ENCODE measurements at places on chromosomes 12 and 14.
A peak's percentile ranks its signal among the peaks of the same experiment; 100 is the strongest.

DNA sequence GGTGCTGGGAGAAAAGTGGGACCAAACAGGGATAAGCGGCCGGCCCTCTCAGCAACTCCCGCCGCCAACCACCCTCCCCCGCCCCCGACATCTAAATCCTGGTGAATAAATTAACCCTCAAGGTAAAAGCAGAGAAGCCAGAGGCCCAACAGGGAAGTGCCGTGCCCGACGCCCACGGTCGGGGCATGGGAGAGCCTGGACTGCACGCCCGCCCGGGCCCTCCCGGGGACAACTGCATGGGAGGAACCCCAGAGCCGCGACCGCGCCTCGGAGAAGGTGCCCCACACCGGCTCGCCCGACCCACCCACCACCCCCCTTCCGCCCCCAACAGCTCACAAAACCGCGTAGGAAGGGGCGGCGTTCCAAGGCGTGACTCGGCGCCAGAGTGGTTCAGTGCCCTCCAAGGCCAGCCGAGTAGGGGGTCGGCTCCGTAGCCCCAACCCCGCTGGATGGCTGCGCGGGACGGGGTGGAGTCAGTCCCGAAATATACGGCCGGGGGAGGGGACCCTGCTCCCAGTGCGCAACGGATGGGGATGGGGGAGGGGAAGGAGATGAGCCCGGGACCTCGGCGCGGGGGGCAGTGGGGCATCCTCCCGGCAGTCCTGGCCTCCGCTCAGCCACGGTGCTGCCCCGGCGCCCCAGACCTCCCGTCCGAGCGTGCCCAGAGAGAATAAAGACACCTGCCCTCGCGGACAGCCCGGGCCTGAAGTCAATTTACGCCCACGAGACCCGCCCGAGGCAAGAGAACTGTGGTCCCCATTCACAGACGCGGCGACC, 732 bp downstream of the SLC25A29 start:
- DNase-seq: peak; percentile 52

GRCh38 chr14:97960436-97960835, 1163.3 kb downstream of the VRK1 start:
- no peak for DNase-seq

- no peak for DNase-seq
Measured at GRCh38 chr12:71162832-71163763, 5.3 kb upstream of the TSPAN8 start.

GRCh38 chr14:92649934-92650545, 98.4 kb downstream of the LGMN start:
- DNase-seq: no peak

GRCh38 chr14:64400829-64401459, 12.8 kb downstream of the MTHFD1 start:
- DNase-seq: no peak

GRCh38 chr14:57275023-57275664, 6.4 kb downstream of the AP5M1 start:
- DNase-seq: no peak

GRCh38 chr12:6866920-6867412, 365 bp upstream of the TPI1 start:
- no peak for DNase-seq

DNA sequence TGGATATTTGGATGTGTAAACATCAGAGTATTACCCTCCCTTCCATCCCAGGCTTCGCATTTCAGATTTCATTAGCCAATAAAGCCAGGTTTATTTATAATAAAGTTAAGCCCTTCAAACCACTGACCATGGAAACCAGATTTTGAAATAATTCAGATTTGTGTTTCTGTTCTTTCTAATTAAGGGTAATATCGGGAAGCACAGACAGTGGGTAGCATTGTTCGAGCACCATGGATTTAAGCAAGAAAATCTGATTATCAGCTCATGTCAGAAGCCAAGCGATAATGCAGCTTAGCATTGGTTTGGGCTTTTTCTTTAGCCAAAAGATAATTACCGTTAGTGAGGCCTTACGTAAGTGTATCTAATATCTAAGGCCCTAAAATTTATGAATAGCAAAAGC, 116.1 kb downstream of the C12orf42 start:
- DNase-seq: no peak

Data from GM06990 (cell line).